ENCODE measurements at places on chromosomes 1 and 21. TPM values are rescaled to one million over a fixed set of nuclear protein-coding genes. Genes with fewer than 3 reads are reported as not detected.

RFX5 gene
- total RNA-seq = 47.0 TPM

UBE4B gene
- total RNA-seq = 52.5 TPM

PAQR6 gene
- total RNA-seq = 1.5 TPM

SPRTN gene
- 24.9 TPM for total RNA-seq

TLR5 gene
- 0.53 TPM for total RNA-seq

SPRR2E gene
- not detected for total RNA-seq

DNA sequence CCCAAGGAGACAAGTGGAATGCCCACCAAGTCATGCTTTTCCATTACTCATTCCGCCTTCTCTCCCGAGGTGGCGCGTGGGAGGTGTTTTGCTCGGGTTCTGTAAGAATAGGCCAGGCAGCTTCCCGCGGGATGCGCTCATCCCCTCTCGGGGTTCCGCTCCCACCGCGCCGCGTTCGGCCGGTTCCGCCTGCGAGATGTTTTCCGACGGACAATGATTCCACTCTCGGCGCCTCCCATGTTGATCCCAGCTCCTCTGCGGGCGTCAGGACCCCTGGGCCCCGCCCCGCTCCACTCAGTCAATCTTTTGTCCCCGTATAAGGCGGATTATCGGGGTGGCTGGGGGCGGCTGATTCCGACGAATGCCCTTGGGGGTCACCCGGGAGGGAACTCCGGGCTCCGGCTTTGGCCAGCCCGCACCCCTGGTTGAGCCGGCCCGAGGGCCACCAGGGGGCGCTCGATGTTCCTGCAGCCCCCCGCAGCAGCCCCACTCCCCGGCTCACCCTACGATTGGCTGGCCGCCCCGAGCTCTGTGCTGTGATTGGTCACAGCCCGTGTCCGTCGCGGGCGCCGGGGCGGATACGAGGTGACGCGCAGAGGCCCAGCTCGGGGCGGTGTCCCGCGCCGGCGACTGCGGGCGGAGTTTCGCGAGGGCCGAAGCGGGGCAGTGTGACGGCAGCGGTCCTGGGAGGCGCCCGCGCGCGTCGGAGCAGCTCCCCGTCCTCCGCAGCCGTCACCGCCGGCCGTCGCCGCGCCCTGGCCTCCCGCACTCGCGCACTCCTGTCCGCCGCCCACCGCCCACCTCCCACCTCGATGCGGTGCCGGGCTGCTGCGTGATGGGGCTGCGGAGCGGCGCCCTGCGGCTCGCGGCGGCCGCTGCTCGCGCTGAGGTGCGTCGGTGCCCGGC, at the start of gene KIF1B:
Gene KIF1B (plus strand): TSS at position 666 of the 906 bp plus-strand sequence. CDS start 21,759 bp downstream, outside the sequence.
- DNase-seq = no peak

- DNase-seq = no peak
Measured at GRCh38 chr1:5620997-5621396, 371.2 kb downstream of the NPHP4 start.

DNA sequence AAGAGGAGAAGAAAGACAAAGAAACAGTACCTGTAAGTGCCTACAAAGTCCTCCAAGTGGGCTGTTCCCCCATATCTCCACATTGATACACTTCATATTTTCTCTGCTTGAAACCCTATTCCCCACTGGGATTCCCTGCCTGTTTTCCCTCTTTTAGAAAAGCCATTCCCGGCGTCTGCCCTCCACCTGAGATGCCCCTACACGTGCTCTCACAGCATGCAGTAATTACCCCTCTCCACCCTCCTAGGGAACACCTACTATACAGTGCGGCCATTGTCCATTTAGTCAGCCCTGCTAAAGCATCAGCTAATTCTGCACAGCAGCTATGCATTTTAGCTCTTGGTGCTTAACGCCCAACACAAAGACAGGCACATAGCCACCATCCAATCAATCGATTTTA, 135.7 kb upstream of the TIAM1 start:
- DNase-seq = no peak

DNA sequence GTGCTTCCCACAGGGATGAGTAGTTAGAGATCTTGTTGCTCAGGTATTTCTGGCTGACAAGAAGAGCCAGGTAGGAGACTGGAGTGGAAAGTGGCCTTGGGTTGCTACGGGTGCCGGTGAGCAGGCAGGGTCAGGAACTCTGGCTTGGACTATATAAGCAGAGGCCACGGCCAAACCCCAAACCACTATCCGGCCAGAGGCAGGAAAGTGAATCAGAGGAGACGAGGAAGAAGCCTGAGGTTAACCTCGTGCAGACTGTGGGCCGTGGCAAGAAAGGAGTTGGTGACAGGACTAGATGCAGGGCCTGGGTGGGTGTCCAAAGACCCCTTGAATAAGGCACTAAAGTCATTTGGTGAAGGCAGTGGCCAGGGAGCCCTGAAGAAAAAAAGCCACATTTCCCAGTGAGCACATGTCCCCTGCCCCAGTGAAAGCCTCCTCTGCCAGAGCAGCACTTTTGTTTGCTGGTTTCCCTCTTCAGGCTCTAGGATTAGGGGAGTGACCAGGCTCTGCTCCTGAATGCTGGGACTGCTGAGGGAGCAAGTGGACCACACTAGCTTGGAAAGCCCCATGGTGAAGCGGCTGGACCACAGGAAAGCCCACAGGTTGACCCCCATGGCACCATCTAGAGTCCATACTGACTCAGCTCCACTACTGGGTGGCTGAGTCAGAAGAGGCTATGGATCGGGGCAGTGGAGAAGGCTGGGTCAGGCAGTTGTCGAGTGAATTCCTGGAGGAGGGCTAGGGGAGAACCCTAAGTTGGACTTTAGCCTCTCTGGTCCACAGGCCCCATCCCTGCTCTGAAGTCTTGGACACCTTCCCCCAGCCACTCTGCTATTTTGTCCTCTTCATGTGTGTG, 23.4 kb downstream of the CSF1 start:
- DNase-seq = no peak

- DNase-seq = no peak
Measured at GRCh38 chr1:6982443-6982842, 197.2 kb downstream of the CAMTA1 start.

DNA sequence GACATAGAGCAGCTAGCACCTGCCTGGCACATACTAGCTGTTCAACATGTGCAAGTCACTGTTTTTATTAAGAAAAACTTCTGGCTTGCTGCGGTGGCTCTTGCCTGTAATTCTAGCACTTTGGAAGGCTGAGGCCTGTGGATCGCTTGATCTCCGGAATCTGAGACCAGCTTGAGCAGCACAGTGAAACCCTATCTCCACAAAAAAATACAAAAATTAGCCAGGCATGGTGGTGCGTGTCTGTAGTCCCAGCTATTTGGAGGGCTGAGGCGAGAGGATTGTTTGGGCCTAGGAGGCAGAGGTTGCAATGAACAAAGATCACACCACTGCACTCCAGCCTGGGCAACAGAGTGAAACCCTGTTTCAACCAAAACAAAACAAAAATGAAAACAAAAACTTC, 27.7 kb upstream of the C8B start:
- DNase-seq = no peak

GRCh38 chr1:218620956-218621355, 275.8 kb downstream of the TGFB2 start:
- DNase-seq = no peak

- DNase-seq = no peak
Measured at GRCh38 chr21:42922918-42923317, 2.5 kb downstream of the ERVH48-1 start.

DNA sequence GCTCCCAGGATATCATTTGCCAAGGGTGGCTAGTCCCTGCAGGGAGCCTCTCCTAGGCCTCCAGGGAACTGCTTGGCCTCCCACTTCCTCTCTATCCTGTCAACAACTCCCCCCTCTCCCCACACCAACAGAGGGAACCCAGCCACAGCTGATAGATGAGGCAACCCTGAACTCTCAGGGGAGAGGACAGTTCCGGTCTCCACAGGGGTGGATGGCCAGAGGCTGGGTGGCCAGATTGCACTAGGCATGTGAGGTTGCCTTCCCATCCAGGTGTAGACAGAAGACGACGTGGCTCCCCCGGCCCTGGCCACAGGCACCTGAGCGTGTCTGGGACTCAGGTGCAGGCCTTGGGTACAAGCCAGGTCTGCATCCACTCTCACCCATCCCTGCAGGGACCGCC, 53.3 kb downstream of the TOR1AIP2 start:
- DNase-seq = no peak

DNA sequence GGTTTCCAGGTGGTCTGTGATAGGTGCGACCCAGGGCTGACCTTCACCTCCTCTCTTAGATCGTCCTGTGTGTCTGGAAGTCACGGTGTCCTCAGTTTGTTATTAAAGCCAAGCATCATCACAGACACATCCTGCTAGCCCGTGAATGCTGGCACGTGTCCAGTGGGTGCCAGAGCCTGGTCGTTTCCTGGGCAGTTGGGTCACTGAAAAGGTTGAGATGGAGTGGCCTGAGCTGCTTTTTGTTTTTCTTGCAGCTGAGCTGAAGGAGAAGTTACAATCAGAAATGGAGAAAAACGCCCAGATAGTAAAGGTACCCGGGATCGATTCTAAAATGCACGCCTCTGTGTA, 23.2 kb downstream of the PCNT start:
- no peak for DNase-seq

GRCh38 chr1:71964188-71964587, 318.2 kb downstream of the NEGR1 start:
- DNase-seq = no peak

DNA sequence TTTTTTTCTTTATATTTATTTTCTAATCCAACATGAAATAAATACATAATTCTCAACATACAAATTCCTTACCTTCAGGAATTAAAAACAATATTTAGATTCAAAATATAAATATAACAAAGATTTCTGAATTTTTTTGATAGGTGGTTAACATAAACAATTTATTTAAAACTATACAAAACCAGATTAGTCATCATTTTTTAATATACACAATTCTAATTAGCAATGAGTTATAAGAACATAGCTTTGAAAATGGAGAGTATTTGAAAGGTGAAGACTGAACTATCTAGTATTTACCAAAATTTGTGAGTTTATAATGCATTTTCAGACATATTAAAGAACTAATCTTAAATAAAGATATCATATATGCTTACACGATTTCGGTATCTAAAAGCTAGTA, 37.5 kb downstream of the TPR start:
- DNase-seq = no peak

GRCh38 chr1:17093822-17094393, 25.3 kb downstream of the PADI2 start:
- DNase-seq = no peak

- no peak for DNase-seq
Measured at GRCh38 chr21:18477043-18477442, 73.5 kb upstream of the TMPRSS15 start.

DNA sequence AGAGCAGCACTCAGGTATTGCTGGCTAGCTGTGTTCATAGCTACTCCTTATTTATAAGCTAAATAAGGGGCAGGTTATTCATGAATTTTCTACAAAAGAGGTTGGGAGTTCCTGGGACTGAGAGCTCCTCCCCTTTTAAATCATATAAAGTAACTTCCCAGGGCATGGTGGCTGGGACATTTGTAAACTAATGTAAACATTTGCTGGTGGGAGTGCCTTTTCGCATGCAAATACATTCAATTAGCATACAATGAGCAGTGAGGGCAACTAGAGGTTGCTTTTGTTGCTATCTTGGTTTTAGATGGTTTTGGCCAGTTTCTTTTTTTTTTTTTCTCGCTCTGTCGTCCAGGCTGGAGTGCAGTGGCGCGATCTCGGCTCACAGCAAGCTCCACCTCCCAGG, 43.4 kb downstream of the GNPAT start:
- DNase-seq = no peak

- no peak for DNase-seq
Measured at GRCh38 chr1:221030990-221031389, 151.7 kb downstream of the HLX start.
